ENCODE measurements at places on chromosomes 12 and 14. TPM values are rescaled to one million over a fixed set of nuclear protein-coding genes. Genes with fewer than 3 reads are reported as not detected.

The RPS6KL1 gene
- total RNA-seq = 0.38 TPM

The ADSS1 gene
- 8.7 TPM for total RNA-seq

The TMBIM6 gene
- 243 TPM for total RNA-seq

The SMOC1 gene
- total RNA-seq = 1.1 TPM
